ENCODE measurements at places on chromosomes 6 and 20. TPM values are rescaled to one million over a fixed set of nuclear protein-coding genes. Genes with fewer than 3 reads are reported as not detected.

ZFP57 gene
- not detected for total RNA-seq

- H3K27me3 ChIP-seq: peaks cover 5% of the 10 kb centered on the region
- DNase-seq: no peak
- no peak overlapping the region for H3K4me3 ChIP-seq
- H3K36me3 ChIP-seq: no peaks in the 10 kb centered on the region
- no peaks in the 10 kb centered on the region for H3K4me1 ChIP-seq
- H3K27ac ChIP-seq: no peak overlapping the region
These were observed 64.6 kb upstream of the SRSF6 start for GRCh38 chr20:43393052-43393451.

DNA sequence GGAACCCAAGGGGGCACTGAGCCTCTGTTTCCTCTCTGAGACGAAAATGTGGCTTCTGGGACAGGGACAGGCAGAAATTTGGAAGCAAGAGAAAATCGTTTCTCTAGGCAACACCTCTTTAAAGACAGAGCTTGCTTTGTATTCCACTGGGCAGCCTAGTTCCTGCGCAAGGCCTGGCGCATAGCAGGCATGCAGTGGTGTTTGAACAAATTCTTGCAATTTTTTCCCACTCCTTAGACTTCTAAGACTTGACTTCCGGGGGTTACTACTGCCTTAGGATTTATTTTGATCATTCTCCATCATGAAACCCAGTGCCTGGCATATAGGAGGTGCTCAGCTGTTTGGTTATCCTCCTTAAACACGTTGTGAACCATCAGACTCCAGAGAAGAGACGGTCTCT, 249.0 kb upstream of the KCNG1 start:
- peaks cover 9% of the 10 kb centered on the region for H3K4me1 ChIP-seq
- H3K4me3 ChIP-seq: no peak overlapping the region
- peaks cover 4% of the 10 kb centered on the region for H3K36me3 ChIP-seq
- no peak overlapping the region for H3K27ac ChIP-seq

- DNase-seq: no peak
- H3K4me1 ChIP-seq: peaks cover 73% of the 10 kb centered on the region
- no peak overlapping the region for H3K4me3 ChIP-seq
- peaks cover 34% of the 10 kb centered on the region for H3K36me3 ChIP-seq
These were observed 12.1 kb downstream of the BCL2L1 start for GRCh38 chr20:31710423-31711108.

DNA sequence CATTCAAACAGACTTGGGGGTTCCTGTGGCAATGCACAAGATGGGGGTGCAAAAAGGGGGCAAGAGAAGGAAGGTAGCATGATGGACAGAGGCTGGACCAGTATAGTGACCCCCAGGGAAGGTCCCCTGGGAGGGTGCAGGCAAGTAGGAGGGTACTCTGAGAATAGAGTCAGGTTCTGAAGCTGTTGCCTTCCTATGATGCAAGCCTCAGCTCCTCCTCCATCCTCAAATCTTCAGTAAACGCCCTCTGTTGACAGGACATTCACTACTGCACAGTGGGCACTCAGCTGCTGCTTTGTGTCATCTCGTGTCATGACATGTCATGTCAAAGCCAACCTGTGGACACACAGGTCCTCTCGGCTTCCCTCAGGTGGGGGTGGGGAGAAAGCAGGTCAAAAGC, 5.8 kb upstream of the SDCBP2 start:
- DNase-seq: no peak
- no peak overlapping the region for H3K4me3 ChIP-seq
- no peaks in the 10 kb centered on the region for H3K27me3 ChIP-seq
- H3K4me1 ChIP-seq: no peaks in the 10 kb centered on the region
- no peaks in the 10 kb centered on the region for H3K36me3 ChIP-seq
- H3K27ac ChIP-seq: no peak overlapping the region
